Epithelial cell of esophagus (primary cell): ENCODE measurements at places on chromosomes 2 and 18.

DNA sequence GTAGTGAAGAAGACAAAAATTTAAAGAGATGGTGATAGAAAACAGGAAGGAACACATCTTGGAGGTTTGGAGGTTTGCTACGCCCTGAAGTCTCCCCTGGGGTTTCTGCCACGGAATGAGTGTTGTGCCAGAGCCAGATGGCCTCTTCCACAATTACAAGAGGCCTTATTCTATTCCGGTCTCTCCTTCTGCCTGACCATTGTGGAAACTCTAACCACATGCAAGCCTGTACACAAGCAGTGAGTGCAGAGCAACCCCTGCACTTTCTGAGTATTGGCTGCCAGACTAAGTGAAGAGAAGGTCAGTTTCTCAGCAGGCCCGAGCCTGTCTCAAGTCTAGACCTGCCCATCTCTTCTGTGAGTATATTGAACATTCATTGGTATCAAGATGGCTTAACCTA is 22.7 kb upstream of the MYO1B start:
- peak; percentile 71 for DNase-seq

- DNase-seq = peak; percentile 92
These were observed at the start of gene WDR33 for GRCh38 chr2:127810619-127811396. TSS of gene WDR33 (minus strand) at chr2:127811171. CDS start at chr2:127770981, 40,190 bp downstream.

GRCh38 chr18:70160073-70160678 is 45.3 kb downstream of the RTTN start:
- DNase-seq = no peak

GRCh38 chr18:4468511-4468910 is 13.4 kb upstream of the DLGAP1 start:
- no peak for DNase-seq

DNA sequence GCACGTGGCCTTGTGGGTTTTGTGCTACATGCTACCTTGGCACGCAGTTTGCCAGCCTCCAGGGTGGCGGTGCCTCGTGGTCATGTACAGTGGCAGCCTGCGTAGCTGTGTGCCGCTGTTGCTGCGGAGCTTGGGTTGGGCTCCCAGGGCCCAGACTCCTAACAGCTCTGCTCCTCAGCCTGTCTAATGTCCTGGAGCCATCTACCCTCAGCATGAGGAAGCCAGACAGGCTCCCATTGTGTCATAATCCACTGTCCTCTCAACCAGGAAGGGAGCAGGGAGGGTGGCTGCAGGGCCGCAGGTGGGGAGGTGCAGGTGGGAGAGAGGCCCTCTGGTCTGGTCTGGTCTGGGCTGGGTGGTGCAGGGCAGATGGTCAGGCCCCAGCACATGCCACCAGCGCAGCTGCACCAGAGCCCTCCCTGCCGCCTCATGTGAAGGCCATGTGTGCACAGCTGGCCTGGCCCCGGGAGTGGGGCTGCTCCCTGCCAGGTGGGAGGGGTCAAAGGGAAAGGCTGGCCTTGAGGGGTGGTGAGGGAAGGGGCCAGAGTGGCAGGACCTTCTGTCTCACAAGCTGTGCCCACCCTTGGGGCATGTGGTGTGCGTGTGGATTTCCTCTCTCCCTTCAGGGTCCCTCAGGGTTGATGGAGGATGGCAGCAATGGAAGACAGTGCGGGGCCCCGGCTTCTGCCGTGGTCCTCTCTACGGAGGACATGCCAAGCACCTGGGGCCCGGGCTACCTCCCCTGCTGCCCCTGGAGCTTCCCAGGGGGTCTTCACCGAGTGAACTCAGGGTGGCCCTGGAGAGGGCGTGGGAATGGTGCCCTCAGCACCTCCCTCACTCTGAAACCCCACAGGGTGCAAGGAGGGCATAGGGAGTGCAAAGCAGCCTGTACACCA is 4.8 kb downstream of the ATOH8 start:
- DNase-seq = no peak

DNA sequence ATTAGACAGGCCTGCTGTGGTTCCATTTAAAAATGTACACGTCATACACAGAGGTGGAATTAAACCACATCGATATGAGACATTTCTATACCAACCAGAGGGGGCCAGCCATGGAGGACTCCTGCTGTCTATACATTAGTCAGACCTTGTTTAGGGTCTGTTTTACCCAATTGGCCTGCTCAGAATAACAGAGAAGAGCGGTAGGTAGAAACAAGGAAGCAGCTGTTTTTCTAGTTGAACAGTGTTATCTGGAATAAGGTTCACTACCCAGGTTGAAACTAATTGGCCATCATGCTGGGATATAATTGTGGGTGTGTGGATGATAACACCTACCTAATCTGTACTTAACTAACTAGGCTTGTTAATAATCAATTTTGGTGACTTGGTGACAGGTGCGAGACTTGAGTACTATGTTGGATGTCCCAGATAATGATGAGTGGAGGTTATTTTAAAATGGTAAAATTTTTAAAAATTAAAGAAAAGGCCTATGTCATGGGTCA is 47.5 kb downstream of the RHBDD1 start:
- DNase-seq = no peak

DNA sequence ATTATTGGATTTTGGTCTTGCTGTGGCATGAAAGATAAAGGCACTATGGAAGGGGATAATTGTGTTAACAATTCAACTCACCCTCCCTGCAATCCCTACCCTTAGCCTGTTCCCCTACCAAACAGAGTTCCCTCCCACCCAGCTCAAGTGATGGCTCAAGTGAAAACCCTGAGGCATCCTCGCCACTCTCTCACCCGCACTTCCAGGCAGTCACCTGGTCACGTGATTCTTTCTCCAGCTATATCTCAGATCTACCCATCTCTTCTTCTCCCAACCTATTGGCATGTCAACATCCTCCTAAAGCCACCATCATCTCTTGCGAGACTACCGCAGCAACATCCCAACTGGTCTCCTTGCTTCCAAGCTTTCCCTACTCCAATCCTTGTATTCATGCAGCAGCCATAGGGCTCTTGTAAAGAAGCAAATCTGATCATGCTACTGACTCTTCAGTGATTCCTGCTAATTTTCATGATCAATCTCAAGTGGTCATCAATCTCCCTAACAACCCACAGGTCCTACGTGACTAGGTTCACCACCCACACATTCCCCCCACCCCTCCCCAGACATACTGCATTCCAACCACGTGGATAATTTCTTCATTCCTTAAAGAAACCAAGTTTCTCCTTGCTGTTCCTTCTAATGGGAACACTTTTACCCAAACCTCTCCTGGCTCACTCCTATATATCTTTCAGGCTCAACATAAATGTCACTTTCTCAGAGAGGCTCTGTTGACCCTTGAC is 66.7 kb downstream of the MBD2 start:
- no peak for DNase-seq
